H1 (cell line): ENCODE measurements at places on chromosomes 5 and 9.
A peak's percentile ranks its signal among the peaks of the same experiment; 100 is the strongest.

DNA sequence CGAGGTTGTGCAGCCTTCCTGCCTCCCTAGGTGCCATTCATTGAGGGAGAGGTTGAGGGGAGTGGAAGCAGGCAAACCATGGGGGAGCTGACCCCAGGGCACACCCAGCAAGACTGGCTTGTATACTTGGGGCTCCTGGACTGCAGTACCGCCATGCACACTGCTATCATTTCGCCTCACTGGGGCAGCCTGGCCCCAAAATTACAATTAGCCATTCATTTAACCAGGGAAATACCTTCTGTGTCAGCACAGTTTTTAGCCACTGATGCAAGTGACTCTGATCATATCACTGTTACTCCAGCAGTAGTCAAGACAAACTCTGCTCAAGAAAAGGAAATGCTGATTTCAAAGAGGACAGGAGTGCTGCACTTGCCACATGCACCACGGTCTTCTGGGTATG lies 109.7 kb downstream of the TRIO start:
- no peak for DNase-seq

GRCh38 chr5:15914638-15915037 lies 265.0 kb downstream of the MARCHF11 start:
- DNase-seq: no peak

GRCh38 chr5:74517700-74518099 lies 122.8 kb downstream of the ENC1 start:
- DNase-seq: no peak

DNA sequence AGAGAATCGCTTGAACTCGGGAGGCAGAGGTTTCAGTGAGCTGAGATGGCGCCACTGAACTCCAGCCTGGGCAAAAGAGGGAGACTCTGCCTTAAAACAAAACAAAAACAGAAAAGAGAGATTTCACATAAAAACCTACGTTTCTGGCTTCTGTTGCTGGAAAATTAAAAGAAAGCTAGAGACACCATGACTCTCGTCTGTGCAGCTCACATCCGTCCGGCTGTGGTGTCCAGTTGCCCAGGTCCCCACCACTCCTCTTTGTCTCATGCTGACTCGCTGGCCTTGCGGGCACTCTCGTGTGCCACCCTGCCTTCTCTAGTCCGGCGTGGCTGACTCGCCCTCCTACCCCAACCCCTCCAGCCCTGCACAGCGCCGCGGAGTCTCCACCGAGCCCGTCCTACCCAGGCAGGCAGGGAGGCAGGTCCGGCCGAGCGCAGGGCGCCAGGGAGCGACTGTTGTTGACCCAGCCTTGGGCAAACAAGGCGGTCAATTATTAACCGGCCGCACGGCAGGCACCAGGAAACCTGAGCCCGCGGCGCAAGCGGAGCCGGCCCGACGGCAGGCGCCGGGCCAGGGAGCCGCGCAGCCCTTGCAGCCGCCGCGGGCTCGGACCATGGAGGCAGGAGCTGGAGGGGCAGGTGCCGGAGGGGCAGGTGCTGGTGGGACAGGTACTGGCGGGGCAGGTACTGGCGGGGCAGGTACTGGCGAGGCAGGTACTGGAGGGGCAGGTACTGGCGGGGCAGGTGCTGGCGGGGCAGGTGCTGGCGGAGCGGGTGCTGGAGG lies at the start of gene PRRT1B:
PRRT1B (plus strand) TSS at position 521 of the 783 bp plus-strand sequence; CDS start at position 614, 93 bp downstream.
- DNase-seq: no peak

GRCh38 chr5:13250464-13251291 lies 693.8 kb downstream of the DNAH5 start:
- DNase-seq: no peak

- DNase-seq: no peak
Observed at GRCh38 chr9:71648453-71648852, 119.9 kb downstream of the CEMIP2 start.

DNA sequence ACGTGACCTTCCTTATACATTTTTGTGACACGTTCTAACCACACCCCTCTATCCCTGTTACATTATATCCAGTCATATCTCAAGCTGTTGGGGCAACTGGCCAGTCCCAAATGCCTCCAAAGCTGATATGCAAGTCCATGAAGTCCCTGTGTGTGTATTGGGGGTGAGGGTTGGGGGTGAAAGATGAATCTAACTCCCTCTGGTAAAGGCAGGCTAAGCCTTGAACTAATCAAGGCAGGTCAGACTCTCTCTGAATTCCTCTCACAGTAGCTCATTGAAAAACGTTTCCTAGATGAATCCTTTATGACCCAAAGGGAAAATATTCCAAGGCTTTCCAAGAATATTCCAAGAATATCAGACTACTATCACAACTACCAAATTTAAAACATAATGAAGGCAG lies 174.4 kb downstream of the MUSK start:
- no peak for DNase-seq

DNA sequence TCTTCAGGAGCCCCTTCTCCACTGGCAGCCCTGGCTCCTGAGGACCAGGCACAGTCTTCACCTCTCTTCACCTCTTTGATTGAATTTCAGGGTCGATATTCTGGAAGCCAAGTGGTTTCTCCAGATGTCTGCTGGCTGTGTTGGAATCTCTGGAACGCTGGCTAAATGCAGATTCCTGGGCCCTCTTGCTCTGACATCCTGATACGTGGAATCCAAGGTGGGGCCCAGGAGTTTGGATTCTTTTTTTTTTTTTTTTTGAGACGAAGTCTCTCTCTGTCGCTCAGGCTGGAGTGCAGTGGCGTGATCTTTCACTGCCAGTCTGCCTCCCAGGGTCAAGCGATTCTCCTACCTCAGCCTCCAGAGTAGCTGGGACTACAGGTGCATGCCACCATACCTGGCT lies 26.8 kb upstream of the IER5L start:
- no peak for DNase-seq

DNA sequence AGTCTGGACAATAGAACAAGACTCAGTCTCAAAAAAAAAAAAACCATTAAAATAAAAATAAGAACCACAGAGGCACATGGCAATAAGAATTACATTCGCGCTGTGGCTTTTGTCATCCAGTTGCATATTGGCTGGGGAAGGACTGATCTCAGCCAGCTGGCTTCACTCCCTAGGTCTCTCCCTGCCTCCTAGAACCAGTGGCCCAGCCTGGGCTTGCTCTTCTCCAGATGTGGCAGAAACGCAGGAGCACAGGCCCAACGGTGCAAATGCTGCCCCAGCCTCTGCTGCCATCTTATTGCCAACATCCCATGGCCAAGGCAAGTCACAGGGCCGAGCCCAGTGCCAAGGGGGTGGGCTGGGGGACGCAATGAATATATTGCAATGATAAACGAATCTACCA lies 37.0 kb downstream of the NKX2-5 start:
- no peak for DNase-seq

DNA sequence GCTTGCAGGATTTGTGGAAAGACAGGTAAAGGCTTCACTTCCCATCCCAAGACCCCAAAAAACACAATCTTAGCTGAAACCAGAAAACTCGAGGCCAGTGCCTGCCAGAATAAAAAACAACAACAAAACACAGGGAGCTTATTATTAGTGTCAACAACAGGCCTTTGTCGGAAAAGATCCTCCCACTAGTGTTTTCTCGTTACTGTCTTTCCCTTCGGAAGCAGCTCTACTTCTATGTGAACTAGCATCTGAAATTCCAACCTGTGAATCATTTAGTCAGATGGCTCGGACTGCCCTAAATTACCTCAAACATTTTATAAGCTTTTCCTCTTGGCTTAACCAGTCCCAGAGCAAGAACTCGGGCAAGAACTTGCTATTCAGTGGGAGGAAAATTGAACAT lies 122.2 kb upstream of the GNA14 start:
- no peak for DNase-seq

DNA sequence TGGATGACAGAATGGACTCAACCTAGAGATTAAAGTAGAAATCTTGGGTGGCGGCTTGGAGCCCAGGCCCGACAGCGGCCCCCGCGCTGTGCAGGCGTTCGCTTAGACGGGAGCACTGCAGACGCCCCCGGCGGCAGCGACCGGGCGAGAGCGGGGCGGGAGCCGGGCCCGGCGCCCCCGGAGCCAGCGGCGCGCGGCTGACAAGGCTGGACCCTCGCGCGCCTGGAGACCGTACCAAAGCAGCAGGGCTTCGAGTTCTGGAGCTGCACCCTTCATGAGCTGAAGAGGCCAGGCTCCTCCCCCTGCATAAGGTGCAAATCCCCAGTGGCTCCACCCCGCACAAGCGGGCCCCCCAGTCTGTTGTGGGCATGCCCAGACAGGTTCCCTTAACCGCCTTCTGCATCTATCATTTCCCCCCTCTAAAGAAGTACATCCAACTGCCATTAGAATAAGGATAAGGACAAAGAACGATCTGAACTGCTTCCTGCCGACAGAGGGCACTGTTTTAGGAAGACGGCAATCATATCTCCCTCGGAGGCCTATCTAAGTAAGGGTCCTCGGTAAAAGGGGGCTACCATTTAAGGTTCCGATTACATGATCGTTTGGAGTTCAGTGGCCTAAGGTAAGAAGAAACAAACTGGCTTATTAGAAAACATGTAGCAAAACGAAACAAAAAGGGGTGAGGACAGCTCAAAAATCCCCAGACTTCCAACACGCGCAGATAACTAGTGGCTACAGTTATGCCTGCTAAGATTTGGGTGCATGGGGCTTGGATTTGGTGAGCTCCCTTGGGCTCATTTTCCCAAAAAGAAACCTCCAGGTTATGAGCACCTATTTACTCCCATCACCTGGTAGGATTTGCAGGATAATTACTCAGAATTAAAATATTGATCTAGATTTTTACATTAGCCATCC lies 66.3 kb downstream of the RGMB start:
- no peak for DNase-seq

DNA sequence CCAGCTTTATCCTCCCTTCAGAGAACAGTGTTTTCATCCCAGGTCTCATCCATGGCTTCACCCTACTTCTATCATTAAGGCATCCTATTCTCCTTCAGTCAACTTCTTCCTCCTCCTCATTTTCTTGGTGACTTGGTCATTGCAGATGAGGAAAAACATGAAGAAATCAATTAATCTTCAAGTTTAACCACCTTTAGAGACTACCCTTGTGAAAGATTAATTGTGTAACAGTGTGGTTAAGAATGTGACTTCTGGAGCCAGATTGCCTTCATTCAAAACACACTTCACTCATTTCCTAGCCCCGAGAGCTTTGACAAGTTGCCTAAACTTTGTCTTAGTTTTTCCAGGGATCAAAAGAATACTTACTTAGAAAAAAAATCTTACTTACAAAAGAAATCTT lies 110.0 kb downstream of the STK32A start:
- DNase-seq: no peak

- DNase-seq: no peak
Observed at GRCh38 chr9:9216934-9217333, 1395.9 kb downstream of the PTPRD start.

DNA sequence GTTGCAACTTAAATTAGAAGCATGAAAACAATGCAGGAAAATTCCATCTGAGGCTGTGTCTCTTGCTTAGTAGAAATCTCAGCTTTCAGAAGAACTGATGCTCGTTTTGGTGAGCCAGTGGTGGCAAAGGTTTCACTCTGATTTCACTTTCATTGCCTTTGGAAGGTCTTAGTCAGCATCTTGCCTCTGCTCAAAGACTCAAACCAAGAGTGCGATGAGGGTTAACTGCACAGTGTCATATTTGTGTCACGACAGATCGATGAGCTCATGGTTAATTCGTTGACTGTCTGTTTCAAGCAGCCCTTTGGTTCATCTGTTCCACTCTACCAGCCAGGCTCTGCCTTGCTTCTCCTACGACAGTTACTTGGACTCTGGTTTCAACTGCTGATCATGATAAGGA lies 331.3 kb upstream of the KIF2A start:
- DNase-seq: no peak

DNA sequence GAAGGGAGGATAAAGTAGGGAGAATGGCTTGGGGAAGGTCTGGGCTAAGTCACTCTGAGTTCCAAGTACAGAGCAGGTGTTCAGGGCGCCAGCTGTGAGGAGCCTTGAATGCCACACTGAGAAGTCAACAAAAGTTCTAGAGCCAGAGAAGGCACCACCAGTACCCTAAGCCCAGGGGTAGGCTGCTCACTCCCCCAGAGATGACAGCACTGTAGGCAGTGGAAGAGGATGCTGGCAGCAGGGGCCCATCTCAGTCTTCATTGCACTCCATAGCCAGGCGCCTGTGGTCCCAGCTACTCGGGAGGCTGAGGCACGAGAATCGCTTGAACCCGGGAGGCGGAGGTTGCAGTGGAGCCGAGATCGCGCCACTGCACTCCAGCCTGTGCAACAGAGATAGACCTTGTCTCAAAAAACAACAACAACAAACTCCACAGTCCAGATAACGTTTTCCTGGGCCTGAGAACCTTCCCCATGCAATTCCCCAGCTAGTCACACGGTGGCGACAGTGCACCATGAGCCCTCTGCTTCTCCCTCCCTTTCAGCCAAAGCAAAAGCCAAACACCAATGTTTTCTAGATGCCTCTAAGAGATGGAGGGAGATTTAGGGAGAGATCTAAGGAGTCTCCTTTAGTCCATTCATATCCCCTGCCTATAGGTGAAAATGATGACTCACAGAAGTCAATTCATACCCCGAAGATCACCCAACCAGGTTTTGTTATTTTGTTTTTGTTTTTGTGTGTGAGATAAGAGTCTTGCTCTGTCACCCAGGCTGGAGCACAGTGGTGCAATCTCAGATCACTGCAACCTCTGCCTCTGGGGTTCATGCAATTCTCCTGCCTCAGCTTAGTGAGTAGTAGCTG lies 19.8 kb upstream of the NSD1 start:
- peak; percentile 93 for DNase-seq

GRCh38 chr5:72117307-72117706 lies 10.0 kb downstream of the MAP1B start:
- no peak for DNase-seq

GRCh38 chr9:33166231-33167083 lies 679 bp downstream of the B4GALT1 start:
- no peak for DNase-seq

DNA sequence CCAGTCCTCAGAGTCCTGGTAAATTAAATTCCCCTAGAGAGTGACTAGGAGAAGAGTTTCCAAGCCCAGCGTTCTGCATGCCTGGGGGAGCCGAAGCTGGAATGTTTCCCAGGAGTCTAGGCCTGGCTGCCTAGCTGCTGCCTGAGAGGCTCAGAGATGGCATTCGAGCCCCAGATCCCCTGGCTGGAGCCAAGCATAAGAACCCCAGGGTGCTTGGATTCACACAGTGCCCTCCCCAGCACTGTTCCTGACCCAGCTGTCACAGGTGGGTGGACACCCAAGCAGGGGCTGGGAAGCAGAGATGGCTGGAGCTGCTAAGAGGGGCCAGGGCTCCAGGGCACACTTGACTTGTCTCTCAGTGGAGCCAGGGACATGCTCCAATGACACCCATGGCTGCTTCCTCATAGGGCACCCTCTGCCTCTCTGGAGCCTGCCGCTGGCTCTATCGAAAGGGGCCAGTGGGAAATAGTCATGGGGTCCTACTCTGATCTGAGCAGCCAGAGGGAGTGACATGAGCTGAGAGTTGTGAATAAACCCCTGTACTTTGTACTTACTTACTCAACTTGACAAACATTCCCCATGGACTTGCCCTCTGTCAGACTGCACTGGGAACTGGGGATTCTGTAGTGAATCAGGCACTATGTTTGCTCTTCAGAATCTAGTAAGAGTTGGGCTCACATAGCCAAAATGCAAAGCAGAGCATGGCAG lies 62.6 kb upstream of the XPA start:
- DNase-seq: no peak

DNA sequence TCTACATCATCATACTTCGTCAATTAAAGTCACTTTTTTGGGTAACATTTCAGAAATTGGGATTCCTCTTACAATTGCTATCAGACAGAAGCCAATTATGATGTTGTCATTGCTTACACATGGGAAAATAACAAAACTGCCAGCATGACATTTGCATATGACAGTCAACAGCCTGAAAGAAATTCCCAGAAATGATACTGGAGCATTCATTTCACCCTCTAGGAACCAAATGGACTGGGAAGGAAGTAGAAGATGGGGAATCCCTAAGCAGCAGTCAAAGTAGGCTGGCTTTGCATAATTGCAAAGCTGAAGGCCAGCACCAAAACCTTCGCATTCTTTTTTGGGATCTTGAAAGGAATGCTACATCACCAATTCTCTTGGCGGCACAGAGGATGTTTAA lies 10.7 kb downstream of the HMGCS1 start:
- no peak for DNase-seq
